ENCODE measurements at places on chromosomes 6 and 20. TPM values are rescaled to one million over a fixed set of nuclear protein-coding genes. Genes with fewer than 3 reads are reported as not detected.

MOCS1 gene
- 13.9 TPM for total RNA-seq

TPMT gene
- total RNA-seq = 12.2 TPM

IL20RA gene
- total RNA-seq = 0.11 TPM

GRCh38 chr6:31822036-31822821 lies 5.3 kb upstream of the HSPA1B start:
- peak; percentile 79 for DNase-seq

GRCh38 chr6:110211753-110212152 lies 31.5 kb downstream of the CDC40 start:
- no peak for DNase-seq

GRCh38 chr6:2038092-2038491 lies 207.3 kb downstream of the GMDS start:
- DNase-seq = no peak

DNA sequence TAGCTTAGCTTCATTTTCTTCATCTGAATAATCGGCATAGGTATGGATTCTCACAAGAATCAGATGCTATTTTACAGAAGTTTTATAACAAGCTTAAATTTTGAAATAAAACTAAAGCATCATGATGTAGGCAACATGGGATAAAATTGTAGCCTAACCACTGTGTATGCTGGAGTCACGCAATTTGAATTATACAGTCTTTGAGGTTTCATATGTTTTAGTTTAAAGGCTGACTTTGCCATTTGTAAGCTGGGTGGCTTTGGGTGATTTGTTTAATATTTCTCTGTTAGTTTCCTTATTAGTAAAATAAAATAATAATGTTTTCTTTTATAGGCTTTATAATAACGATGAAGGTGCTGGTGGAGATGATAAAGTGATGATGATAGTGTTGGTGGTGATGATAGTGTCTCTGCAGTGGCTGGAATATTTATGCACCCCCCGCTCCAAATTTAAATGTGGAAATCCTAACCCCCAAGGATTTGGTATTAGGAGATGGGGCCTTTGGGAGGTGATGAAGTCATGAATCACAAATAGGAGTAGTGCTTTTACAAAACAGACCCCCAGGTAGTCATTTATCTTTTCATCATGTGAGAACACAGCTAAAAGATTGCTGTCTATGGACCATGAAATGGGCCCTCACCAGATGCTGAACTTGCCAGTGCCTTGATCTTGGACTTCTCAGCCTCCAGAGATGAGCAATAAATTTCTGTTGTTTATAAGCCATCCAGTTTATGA lies 42.0 kb downstream of the DOK5 start:
- DNase-seq = no peak

DNA sequence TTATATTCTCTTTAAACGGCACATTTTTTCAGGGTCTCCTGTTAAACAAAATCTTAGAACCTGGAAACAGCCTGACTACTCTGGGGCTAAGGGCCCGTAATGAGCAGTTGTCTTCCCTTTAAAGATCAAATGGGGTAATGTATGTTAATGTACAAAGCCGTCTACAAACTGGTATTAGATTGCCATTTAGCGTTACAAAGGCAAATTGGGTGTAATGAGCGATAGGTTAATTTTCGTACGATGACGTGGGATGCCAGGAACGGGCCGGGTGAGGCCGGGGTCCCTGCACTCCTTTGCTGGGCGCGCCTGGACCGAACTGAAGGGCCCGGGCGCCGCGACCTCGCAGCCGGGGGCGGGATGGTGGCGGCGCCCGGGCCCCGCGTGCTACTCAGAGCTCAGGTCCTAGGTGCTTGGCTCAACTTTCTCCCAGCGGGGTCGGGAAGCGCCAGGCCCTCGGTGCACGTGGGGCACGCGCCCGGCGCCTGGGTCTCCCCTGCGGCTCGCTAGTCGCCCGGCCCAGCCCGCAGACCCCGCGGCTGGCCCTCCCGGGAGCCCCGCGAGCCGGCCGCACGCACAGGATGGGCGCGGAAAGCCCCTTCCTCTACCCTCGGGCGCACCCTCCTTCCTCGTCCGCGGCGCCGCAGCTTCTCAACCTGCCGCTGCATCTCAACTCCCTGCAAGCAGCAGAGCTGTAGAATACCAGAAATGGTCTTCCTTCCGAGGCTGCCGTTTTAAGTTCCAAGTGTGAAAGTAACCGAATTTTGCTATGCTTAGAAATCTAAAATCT lies 5.9 kb downstream of the NKX2-4 start:
- DNase-seq = no peak

- DNase-seq = peak; percentile 77
Observed at GRCh38 chr6:30091577-30092381, 16.2 kb upstream of the RNF39 start.

GRCh38 chr6:103183831-103184411 lies 1675.8 kb downstream of the HACE1 start:
- no peak for DNase-seq

DNA sequence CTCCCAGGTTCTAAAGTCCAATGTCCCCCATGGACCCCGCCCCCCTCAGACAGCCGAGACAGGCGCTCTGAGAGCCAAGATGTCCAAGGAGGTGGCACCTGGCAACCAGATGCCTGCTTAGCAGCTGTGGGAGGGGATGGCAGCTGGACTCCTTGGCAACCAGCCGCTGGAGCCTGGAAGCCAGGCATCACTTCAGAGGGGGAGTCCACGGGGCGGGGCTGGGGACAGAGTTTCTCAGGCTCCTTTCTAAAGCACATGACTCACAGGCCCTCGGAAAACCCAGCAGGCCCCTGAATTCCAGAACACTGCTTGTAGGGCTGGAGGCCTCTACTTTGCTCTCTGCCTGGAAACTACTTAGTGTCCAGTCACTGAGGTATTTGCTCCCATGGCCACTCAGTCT lies 51.5 kb downstream of the PREX1 start:
- peak; percentile 88 for DNase-seq

Data from LHCN-M2 (cell line).